ENCODE measurements at places on chromosomes 3 and 15.

GRCh38 chr3:54712539-54712938 lies 215.3 kb downstream of the LRTM1 start:
- DNase-seq: no peak

GRCh38 chr3:52809662-52810377 lies 15.2 kb downstream of the ITIH3 start:
- no peak for DNase-seq

DNA sequence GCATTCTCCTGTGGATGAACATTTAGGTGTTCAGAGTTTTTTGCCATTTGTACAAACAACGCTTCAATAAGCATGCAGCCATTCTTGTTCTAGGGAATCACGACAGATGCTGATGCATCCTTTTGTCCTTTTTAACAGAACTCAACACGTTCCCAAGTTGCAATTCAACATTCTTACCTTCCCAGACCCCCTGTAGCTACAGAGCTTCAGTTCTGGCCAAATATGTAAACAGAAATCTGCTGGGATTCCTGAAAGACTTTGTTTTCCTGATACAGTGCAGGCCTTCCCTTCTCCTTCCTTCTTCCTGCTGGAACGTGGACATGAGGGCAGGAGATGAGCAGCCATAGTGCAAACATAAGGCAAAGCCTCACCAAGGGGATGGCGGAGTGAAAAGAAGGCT lies 59.1 kb upstream of the SPATA12 start:
- no peak for DNase-seq

DNA sequence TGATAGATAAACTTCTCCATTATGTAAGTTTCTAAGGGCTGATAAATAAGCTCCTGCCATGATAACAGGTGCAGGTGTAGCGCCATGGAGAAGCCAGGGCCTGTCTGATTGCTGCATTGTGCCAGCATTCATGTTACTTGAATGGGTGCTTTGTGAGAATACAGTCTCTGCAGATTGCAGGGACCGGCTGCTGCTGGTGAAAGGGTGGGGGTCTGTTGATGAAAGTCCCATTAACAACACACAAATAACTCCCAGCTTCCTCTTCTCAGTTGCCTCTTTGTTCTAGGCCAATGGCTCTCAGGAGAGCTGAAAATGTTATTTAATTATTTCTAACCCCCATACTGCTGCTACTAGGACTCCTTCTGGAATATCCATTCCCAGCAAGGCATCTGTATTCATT lies 77.2 kb downstream of the RTP4 start:
- no peak for DNase-seq

- no peak for DNase-seq
Measured at GRCh38 chr3:87101861-87102625, 111.1 kb upstream of the VGLL3 start.

DNA sequence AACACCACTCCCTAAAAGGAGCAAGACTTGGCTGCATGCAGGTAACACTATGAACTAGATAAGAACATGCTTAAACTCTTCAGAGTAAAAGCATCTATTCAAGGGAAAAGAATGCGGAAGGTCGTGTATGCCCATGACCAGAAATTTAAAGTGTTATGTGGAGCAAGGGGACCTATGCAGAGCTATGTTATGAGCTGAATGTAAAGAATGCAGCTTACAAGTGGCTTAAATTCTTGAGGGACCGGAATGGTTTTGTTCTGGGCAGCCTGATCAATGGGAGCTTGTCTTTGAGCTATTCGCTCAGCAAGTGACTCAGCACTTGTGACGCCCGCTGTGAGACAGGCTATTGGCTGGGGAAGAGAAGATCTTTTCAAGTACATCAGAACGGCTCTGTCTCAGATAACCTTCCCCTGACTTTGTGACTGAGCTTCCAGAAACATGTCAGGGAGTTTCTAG lies 367.5 kb upstream of the THBS1 start:
- DNase-seq: no peak

- DNase-seq: peak; percentile 17
Measured at GRCh38 chr3:19539518-19540392, 391.4 kb downstream of the KCNH8 start.

- DNase-seq: no peak
Measured at GRCh38 chr15:58908550-58909309, 24.7 kb downstream of the SLTM start.

- no peak for DNase-seq
Measured at GRCh38 chr15:93072411-93073394, 16.3 kb downstream of the RGMA start.

DNA sequence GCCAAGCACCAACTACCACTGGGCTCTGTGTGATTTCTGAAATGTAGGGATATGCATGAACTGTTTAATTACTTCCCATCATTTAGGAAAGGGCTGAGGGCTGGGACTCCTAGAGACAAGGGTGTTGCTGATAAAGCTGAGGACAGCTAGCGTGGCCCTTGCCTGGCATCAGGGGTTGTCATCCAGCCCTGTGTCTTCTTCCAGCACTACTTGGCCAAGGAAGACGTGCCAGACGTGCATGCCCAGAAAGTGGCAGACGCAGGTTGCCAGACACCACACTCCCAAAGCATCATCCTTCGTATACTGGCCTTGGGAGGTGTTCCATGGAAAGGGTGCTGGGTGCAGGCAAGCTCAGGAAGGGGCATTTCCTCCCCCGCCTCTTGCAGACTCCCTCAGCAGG lies 64.8 kb downstream of the LRIG1 start:
- DNase-seq: no peak

- no peak for DNase-seq
Measured at GRCh38 chr3:110327870-110328269, 743.7 kb upstream of the NECTIN3 start.

DNA sequence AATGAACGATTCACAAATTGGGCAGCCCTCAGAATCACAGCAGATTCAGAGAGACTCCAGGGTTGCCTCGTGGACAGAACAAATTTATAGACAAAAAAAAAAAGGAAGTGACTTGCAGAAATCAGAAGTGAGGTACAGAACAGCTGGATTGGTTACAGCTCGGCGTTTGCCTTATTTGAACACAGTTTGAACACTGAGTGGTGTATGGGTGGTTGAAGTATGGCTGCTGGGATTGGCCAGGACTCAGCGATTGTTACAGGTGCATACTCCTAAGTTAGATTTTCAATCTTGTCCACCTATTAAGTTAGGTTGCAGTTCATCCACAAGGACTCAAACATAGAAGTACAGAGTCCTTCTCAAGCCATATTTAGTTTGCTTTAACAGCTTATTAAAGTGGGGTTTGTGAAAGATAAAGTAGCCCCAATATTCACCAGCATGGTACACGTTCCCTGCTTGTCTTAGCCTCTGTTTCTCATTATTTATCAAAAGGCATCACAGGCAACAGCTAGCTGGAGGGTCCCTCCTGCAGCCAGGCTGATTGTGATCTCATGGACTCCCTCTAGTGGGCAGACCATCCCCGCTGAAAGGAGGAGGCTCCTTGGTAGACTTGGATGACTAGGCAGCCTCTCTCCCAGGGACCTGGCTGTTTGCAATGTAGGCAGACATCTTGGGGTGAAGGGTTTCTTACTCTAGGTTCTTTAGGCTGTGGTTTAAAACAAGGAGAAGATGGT lies 17.6 kb upstream of the ALDH1L1 start:
- DNase-seq: peak; percentile 72

DNA sequence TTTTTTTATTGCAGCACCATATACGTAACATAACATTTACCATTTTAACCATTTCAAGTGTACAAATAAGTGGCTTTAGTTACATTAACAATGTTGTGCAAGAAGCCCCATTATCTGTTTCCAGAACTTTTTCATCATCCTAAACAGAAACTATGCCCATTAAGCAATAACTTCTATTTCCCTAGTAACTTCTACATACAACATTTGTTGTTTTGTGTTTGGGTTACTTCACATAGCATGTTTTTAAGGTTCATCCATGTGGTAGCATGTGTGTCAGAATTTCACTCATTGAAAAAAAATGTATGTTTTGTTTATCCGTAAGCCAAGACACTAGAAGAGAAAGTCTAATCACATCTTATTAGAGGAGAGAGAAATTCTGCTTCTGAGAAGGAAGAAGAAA lies 450.5 kb upstream of the PDZRN3 start:
- DNase-seq: no peak
